Activated CD4-positive, alpha-beta T cell treated with anti-CD3 and anti-CD28 coated beads for 48 hours (primary cell): ENCODE measurements at places on chromosomes 2 and 18.

DNA sequence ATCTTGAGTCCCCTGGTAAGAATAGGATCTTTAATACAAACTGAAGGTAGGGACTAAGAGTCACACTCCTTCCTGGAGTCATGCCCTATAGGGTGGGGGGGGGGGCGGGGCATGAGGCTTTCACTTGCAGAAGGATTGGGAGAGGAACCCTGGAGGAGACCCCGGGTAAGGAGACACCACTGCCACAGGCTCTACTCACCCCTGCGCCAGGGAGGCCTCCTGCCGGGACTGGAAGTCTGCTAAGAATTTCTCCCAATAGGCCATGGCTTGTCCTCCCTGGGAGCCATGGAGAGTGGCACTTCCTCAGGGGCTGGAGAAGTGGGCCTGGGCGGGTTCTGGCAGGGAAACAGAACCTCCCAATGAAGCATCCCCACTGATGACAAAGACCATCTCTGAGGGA, 645.3 kb upstream of the RAB6C start:
- no peak for DNase-seq

- no peak for DNase-seq
Observed at GRCh38 chr2:144660518-144661316, 140.8 kb upstream of the ZEB2 start.

GRCh38 chr2:206202446-206202845, 42.8 kb downstream of the EEF1B2 start:
- DNase-seq: no peak

GRCh38 chr2:170895023-170895757, 33.9 kb upstream of the GORASP2 start:
- no peak for DNase-seq

DNA sequence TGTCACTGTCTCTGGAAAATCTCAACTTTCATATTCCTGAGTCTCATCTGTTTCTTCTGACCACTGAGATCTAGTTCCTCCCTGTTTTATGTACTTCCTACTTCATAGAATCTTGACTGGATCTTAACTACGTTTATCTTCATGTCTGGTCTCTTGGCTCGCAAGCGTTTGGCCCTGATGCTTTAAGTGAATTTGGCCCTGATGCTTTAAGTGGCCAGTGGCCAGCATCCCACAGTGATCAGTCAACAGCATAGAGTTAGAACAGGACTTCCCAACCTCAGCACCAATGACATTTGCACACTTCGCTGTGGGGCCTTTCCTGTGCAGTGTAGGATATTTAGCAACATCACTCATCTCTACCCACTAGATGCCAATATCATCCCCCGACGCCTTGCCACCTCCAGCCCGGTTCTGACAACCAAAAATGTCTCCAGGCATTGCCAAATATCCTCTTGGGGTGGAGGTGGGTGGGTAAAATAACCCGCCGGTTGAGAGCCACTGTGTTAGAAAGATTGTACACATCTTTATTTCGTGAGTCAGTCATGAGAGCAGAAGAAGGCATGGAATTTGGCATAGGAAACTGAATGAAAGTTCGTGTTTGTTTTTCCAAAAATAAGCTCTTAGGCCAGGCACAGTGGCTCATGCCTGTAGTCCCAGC, 12.2 kb downstream of the TM4SF20 start:
- no peak for DNase-seq

DNA sequence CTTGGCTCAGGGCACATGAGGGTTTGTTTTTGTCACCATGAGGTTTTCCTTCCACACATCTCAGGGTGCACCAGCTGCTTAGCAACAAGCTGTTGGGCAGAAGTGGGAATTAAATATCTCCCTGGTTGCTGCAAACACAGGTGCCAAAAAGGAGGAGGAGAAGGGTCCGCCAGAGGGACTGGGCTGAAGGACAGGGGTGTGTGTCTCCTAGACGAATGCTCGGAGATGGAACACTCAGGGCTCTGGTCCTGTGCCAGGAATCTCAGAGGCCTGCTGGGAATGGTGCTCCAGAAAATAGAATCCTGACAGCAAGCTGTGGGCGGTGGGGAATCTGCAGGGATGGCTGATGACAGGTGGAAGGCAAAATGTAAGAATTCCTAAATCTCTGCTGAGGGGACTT, 94.5 kb downstream of the VSNL1 start:
- no peak for DNase-seq

GRCh38 chr2:14928056-14928455, 295.5 kb downstream of the LRATD1 start:
- no peak for DNase-seq

GRCh38 chr2:3201281-3201680, 176.3 kb downstream of the EIPR1 start:
- DNase-seq: no peak

GRCh38 chr18:43396266-43396665, 119.0 kb upstream of the SYT4 start:
- no peak for DNase-seq

GRCh38 chr2:36550006-36550405, 48.0 kb downstream of the FEZ2 start:
- no peak for DNase-seq

DNA sequence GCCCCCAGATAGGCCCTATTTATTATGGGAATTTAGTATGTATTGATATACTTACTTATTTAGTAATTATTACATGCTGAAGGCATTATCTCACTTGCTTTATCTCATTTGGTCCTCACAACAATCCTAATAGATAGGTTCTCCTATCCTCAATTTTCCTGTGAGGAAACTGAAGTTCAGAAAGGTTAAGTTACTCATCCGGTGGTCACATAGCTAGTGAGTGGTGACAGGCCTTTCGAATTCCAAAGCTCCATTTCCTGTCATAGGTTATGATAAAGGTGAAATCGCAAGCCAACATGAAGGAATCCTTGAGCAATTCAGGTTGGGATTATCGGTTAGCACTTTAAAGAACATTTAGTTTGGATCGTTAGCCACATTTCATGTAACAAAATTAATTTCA, 33.3 kb downstream of the NAB1 start:
- DNase-seq: no peak

GRCh38 chr2:45823723-45824206, 172.3 kb downstream of the PRKCE start:
- no peak for DNase-seq

- no peak for DNase-seq
Observed at GRCh38 chr2:159034713-159035112, 66.3 kb downstream of the TANC1 start.

DNA sequence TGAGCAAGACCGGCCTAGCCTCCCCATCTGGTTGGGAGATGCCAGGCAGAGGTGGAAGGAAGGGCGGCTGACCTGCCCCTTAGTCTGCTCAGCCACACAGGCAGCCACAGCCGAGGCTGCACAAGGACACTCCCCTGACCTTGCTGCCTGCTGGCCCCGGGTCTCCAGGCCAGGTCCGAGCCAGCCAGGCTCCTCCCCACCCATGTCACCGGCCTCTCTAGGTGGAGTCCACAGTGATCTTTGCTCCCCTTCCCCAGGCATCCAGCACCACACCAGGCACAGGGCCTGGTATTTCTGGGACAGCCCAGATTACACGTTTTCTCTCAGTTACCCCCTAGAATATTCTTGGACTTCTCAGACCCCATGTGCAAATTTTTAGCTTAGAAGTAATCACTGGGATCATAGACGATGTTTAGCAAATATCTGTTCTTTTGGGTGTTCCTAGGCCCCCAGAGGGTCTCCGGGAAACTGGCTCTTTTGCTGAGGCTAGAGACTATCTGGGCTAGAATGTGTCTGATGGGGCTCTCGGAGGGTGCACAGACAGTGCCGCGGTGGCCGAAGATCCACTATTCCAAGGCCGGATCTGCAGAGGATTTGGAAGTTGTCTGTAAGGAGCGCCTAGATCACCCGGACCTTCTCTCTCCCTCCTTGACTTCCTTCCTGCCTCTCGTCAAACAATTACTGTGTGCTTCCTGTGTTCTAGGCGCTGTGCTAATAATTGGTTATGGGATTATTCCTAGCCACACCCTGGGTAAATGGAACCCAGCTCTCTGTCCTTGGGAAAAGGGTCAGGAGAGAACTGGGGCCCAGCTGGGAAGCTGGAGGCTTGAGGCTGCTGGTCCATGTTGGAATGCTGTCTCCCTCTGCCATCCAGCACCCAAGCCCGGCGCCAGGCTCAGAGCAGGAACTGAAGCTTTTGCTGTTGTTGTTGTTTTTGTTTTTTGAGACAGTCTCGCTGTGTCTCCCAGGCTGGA, 46.9 kb downstream of the ODC1 start:
- no peak for DNase-seq

DNA sequence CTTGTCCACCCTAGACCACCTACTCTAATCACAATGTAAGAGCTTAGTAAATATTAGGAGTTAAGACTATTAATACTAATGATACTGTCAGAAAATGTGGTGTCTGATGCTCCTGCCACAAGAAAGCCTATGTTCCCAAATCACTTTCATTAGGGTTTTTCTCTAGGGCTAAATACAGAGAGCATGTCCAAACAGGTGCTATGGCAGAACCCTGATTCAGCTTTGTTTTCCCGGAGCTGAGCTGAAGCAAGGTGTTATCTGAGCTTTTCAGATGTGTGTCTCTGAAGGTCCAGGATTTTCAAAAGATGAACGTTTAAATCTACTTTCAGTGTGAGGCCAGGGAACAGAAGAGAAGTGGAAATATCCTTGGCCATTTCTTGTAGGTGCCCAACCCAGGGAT, 40.6 kb downstream of the CPO start:
- no peak for DNase-seq

DNA sequence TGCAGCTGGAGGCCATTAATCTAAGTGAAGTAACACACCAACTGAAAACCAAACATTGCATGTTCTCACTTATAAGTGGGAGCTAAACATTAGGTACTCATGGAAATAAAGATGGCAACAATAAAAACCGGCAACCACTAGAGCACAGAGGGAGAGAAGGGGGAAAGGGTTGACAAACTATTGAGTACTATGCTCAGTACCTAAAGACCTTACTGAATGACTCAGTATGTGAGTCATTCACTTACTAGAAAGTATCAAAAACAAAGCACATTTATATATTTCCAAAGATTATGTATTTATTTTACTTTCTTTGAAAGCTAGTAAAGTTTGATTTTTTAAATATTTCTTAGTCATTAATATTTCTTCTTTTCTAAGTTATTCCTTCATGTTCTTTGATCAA, 48.9 kb downstream of the ZNF385B start:
- DNase-seq: no peak

- no peak for DNase-seq
Observed at GRCh38 chr2:212032536-212033219, 505.9 kb downstream of the ERBB4 start.
